ENCODE measurements at places on chromosomes 4 and X.

- DNase-seq = no peak
Observed at GRCh38 chrX:42505016-42505415, 272.9 kb downstream of the PPP1R2C start.

DNA sequence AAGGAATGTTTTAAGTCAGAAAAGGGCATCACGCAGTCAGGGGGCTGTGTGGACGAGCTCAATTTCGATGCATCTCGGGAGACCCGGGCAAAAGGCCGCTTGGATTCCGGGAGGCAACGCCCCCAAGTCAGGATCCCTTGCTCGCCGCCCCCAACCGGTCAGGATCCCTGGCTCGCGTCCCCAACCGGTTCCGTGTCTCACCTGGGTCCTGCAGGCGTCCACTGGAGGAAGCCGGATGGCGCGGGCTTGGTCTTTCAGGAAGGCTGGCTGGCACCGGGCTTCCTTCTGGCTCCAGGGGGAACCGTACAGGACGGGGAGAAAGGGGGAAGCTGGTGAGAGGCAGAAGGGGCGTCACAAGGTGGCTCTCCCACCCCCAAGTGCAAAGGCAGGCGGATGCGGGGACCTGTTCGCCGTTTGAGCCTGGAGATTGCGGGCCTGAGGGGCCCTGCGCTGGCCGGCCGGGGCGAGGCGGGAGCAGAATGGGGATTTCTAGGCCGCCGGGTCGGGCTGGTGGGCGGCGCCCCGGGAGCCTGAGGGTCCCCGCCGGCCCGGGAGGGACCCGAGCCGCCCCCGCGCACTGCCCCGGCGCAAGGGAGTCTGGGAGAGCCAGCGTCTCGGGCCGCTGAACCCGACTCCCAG, 84.7 kb downstream of the HPRT1 start:
- DNase-seq = no peak

DNA sequence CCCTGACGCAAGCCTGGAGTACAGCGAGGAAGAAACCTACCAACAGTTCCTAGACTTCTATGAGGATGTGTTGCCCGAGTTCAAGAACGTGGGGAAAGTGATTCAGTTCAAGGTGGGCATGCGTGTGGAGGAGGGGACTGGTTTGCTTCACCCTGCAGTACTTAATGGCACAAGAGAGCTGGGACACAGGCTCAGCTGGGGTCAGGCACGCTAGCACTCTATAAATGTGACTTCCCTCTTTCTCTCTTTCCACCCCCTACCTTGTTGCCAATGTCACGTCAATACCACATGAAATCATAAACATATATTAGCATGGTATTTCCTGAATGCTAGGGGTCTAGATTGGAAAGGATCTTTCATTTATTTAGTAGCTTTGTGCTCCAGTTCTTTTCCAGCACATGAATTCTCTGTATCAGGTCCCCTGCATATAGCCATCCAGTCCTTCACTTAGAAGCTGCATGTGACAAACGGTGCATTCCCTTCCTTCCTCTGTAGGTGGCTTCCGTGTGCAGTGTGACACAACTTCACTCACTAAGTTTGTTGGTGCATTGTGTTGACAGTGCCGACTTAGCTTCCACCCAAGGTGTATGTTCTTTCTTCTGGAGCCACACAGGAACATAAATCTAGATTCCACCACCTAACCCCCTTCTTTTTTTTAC, 25.6 kb downstream of the ZRSR2 start:
- no peak for DNase-seq

DNA sequence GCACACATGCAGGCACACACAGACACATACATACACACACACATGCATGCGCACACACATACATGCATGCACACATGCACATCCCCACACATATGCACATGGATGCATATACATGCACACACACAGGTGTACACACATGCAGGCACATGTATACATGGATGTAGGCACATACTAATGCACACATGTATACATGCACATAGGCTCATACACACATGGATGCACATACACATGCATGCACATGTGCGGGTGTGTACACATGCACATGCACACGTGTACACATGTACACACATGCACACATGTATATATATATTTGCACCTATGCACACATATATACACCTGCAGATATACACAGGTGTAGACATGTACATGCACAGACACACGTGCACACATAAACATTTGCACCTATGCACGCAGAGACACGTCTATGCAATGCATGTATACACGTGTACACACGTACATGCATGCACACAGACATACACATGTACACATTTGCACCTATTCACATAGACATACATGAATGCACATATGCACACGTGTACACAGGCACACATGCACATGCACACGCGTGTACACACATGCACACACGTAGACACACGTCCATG, 4.0 kb downstream of the PLCXD1 start:
- no peak for DNase-seq

- DNase-seq = no peak
Observed at GRCh38 chr4:39802005-39802404, 104.1 kb downstream of the UBE2K start.

DNA sequence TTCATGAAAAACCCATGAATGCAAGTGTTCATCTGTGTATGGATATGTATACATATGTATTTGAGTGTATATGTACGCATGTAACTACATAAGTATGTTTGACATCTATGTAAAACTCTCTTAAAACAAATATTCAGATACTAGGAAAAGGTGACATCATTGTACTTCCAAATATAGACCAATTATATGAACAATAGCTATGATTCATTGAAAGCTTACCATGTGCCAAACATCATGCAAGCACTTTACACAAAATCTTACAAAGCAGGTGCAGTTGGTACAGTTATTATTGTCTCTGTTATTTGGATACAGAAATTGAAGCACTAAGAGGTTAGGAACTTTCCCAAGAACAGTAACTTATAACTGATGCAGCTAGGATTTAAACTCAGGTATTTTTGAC, 21.4 kb downstream of the MAGEB17 start:
- DNase-seq = no peak

- no peak for DNase-seq
Observed at GRCh38 chrX:109707319-109707718, 25.7 kb downstream of the ACSL4 start.

- DNase-seq = no peak
Observed at GRCh38 chr4:5101571-5101970, 50.3 kb downstream of the STK32B start.

DNA sequence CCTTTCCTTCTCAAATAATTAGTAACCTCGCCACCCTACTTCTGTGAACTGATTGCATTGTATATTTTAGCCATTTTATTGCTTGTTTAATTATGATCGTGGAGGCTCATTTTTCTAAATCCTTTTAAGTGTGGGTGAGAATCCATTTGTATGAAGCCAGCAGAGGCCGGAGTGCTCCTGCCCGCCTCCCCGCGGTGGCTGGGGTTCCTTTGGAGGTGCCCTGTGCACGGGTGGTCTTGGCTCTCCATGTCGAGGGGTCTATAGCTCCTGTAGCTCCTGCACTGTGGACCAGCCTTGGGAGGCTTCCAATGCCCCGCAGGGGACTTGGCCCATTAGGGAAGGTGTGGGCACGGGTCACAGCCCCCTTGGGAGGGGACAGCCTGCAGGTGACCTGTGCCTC, 15.0 kb downstream of the UVSSA start:
- no peak for DNase-seq

DNA sequence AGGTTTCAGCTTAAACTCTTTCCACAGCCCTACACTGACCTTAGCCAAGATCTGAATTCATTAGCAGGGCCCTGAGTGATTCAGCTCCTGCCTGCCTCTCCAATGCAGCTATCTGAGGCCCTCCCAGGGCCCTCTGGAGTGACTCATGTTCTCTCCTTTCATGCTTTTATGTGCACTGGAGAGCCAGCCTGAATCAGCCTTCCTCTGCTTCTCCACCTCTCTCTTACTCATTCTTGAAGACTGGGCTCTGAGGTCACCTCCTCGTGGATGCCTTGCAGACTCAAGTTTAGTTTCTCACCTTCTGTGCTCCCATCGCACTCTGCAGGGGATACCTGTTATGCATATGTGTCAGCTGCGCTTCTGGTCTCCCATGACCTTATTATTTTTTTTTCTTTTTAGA, 3.1 kb upstream of the OCIAD2 start:
- no peak for DNase-seq

DNA sequence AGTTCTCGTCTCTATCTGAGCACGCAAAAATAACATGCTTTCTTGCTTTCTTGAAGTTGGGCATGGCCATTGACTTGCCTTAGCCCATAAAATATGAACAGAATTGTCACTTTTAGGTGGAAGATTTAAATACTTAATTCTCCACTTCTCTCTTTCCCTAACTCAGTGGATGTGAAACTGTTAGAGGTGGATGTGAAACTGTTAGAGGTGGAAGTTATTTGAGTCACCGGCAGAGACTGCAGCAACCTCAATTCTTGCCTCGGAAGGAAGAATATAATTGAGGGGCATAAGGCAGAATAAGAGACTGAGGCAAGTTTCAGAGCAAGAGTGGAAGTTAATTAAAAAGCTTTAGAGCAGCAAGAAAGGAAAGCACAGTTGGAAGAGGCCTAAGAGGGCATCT, 2.8 kb upstream of the PARM1 start:
- no peak for DNase-seq

- DNase-seq = no peak
Observed at GRCh38 chr4:134201216-134202161, at the start of gene PABPC4L. TSS of gene PABPC4L (minus strand) at chr4:134201789. CDS start at chr4:134201019, 770 bp downstream.

GRCh38 chrX:119729408-119730201, 28.8 kb upstream of the SOWAHD start:
- peak; percentile 28 for DNase-seq

DNA sequence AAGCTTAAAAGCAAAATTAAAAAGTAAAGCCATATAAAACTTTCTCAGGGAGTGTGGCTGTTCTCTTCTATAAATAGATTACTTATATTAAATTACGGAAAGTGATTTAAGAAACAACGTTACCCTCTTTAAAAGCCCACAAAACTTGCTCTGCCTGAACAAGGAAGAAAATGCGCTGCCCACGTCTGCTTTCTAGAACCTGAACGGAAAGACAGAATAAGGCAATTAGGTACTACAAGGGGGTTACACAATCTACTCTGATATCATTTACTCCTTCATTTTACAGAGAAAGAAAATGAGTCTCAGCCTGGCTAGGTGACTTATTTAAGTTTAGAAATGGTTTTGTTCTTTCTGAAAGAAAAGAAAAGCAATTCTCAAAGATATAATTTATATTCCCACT, 147.2 kb downstream of the RNF150 start:
- no peak for DNase-seq

DNA sequence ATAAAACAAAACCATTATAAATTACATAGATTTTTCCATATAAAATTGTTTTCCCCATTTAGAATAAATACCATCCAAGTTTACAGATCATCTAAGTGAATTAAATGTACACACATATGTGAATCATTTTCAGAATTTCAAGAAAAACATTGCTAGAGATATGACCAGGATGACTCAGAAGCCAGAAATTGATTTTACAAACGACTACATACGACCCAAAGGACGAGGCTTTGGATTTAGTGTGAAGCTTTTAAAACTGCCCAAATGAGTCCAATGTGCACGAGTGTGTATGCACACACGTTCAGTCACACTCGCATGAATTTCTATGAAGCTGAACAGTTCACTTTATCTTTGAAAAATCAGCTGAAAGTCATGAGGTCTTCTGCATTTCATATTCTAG, 37.9 kb downstream of the MFAP3L start:
- no peak for DNase-seq

DNA sequence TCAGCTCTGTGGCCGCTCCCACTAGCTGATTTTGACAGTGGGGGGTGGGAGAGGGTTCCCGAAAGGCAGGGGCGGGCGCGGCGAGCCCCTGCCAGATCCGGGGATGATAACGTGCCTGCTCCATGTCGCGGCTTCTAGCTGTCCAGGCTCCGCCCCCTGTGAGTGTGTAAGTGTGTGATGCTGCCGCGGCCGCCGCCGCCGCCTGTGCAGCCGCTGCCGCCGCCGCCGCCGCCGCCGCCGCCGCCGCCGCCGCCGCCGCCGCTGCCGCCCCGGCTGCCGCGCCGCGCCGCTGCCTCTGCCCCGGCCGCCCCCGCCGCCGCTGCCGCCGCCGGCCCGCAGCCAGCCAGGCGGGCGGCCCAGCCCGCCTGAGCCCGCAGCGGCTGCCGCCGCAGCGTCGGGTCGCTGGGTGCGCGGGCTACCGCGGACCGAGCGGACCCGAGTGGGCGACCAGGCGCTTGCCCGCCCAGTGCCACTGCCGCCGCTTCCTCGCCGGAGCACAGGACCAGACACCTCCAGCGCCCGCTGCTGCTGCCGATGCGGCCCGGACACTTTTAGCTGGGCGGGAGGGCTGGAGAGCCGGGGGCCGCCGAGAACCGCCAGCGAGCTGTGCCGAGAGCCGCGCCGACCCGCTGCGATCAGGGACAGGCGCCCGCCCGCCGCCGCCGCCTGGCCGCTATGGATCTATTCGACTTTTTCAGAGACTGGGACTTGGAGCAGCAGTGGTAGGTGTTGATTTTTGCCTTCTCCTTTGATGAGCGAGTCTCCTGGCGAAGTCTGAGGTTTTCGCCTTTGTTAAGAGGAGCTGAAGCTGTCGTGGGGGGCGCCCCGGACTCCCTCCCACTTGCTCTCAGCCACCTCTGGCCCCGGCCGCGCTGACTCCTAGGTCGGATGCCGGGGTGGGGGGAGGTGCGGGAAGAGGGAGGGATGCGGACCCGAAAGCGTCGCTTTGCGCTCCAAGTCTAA, at the start of gene AFF2:
Gene AFF2 (plus strand): TSS at position 195 of the 963 bp plus-strand sequence. CDS start 481 bp downstream, at position 676.
- DNase-seq = no peak

GRCh38 chr4:183722731-183723560, 63.9 kb downstream of the TRAPPC11 start:
- peak; percentile 37 for DNase-seq

DNA sequence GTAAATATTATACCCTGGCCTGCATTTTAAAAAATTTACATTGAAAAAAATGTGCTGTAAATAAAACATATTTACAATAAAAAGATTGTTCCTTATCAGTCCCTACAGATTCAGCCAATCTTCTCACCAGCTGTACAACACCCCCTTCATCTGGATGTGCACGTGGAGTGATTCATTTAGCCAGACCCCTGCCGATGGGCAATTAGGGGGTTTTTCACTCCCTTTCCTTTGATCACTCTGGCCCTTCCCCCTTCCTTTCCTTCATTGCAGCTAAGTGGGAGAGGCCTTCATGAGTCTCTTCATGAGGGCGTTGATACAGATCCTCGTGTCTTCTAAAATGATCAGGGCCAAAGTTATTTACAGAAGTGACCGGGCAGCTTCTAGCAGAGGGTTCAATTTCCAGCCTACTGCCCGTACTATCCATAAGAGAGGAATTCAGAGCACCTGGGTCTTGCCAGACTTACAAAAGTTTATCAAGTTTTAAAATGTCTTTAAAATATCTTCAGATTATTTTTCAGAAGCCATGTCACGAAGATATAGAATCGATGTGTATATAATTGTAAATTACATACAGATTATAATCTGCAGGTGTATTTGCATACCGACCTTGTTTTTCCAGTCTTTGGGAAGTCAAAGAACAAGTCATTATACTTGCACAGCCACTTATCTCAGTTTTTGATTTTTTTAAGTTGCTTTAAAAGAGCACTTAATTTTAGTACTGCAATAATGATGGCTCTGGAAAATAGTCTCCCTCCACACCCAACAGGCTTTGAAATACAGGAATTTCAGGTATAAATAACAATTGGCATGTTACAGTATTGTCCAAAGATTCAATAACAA, 21.4 kb upstream of the RASL11B start:
- no peak for DNase-seq

All from midbrain (tissue), 1 donor.